ENCODE measurements at places on chromosomes 7 and 10.

DNA sequence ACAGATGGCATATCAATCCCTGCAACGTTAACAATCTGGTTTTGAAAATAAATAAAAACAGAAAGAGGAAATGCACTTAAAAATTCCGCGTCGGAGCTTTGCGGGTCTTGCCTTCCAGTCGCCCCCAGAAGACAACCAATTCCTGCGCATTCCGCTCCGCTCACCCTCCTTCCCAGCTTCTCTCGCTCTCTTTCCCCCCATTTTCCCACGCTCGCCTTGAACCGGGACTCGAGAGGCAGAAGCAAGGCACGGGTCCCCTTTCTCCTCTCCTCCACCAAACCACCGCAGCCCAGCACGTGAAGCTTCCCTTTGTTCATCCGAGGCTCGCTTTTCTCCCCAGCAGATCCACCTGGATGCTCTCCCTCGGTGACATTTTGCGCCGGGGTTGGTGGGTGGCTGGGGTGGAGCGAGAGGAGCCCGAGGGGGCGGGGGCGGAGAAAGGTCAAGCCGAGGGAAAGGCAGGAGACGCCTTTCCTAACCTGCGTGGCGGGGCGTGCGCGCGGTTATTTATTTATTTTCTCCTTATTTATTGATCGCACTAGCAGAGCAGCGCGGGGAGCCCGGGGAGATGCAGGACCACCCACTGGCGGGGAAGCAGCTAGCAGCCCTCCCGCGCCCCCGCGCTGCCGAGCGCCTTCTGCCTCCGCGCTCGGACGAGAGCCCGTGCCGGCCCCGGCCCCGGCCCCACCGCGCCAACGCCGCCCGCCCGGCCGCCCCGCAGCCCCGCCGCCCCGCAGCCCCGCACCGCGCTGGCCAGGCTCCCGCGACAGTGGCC, at the start of gene KCND2:
TSS of gene KCND2 (plus strand) at position 475 of the 775 bp plus-strand sequence.
- no peak for DNase-seq

DNA sequence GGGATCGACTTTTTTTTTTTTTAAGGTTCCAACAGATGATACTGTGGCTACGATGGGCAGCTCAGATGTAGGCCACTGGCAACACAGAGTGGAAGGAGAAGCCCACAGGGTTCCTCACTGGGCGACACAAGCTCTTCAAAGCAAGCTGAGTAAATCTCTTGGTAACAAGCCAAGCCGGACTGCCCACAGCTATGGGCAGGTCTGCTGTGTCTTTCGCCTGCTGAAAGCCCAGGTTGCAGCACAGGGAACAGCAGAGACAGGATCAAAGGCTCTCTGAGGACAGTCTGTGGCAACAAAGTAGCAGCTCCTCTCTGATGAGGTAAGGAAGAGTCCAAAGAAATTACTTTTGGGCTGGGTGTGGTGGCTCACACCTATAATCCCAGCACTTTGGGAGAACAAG, 83.6 kb downstream of the KCNMA1 start:
- no peak for DNase-seq

DNA sequence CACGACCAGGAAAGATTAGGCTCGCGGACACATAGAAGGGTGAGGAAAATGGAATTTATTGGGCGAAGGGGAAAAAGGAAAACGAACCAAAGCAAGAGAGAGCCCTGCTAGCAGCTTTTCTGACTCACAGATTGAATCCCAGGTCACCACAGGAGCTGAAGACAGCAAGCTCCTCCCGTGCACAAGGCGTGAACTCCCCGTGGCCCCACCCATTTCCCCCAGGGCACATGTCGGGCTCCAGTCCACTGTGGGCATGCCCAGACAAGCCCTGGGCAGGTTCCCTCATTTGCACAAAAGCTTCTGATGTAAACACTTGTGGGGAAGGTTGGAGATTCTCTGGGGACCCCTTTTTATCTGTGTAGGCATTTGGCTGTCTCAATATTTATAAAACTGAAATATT, 582.4 kb downstream of the SUGCT start:
- no peak for DNase-seq

- no peak for DNase-seq
Measured at GRCh38 chr7:706721-707120, 19.8 kb upstream of the DNAAF5 start.

DNA sequence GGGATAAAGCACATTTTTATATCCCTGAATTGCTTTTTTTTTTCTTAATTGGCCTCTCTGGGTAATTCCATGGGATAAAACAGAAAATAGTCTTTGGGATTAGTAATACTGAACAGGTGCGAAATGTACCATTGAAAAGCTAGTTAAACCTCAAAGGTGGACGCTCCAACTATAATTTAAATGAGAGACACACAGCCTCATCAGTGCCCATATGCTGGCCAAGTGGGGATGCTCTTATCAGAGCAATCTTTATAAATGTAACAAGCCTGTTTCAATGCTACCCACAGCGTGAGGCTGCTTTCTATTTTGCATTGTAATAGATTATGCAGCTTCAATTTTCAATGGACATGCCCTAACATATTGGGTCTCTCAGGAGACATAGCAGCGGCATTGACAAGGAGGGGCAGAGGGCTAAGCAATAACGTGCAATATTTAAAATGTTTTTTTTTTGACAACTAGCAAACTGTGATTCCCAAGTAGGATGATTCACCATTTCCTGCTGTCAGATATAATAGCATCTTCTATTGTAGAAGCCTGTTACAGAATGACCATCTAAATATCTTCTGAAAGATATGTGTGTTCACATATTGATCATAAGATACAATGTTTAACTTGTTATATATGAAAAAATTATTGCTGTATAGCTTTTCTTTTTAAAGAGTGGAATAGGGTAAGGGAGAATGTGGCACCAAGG, 91.3 kb upstream of the BET1 start:
- no peak for DNase-seq

DNA sequence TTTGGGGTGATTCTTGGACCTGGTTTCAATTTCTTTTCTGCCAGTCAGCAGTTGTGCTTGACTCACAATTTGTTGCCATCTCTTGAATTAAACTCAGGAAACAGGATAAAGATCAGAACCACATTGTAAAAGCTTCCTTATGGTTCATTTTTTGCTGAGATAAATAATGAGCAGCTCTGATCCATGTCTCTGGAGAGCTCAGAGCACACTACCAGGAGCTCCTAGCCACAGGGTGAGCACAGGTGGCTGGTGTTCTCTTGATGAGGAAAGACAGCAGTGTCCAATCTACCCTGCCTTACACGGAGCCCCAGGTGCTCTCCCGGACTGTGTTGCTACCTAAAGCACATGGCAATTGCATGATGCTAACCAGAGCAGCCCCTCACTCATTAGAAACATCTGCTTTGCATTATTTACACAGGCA, 17.2 kb upstream of the FAM170B start:
- no peak for DNase-seq

DNA sequence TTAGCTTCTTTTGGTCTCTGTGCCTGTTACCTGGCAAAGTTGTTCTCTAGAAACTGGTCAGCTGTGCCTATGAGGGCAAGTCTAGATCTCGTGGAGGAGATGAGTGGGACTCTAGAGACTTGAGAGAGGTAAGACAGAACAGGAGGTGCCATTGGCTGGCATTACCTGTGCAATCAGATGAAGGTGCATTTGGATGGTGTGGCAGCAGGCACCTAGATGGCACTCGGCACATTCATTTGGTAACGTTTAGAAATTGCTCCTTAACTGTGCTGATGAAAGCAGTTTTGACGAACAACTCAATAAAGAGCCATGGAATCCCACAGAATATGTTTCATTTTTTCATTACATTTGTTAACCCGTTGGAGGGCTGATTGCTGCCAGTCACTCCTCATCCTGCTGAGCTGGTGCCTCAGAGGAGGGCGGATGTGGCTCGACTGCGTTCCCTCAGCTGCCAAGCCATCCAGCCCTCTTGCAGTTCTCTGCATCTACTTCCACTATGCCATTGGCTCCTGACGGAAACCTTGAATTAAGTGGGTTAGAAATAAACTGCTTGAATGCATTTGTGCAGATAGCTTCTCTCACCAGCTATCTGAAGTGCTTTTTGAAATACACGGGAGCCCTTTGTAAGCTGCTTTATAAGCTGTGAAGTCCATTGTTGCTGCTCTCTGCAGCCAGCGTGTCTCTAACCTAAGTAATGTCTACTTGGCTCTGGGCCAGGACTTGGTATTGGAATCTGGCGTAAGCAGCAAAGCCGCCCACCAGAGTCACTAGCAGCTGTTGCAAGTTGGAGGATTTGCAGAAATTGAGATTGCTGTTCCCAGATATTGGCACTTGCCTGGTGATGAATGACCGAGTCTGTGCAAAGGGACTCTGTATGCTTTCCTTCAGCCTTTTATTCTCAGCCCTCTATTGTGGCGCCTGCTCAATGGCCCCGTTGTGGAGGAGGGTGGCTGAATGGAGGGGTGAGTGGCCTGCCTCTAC, 87.4 kb downstream of the LRRC4 start:
- no peak for DNase-seq

DNA sequence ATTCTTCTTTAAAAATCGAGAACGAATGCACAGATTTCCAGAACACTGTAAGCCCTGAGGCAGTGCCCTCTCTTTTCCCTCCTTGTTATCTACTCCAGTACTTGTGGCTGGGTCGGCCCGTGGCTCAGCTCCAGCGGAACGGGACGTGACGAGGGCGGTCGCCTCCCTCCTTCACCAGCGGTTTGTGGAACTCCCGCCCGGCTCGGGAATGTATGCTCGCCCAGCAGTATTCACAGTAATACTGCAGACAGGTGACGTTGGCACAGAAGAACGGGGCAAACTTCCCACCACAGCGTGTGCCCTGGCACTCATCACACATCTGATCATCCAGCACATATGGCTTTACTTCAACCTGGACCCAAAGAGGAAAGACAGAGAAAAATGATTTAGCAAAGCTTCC, 128.5 kb downstream of the BTAF1 start:
- DNase-seq = no peak

GRCh38 chr7:25642849-25643248, 414.6 kb upstream of the NPVF start:
- DNase-seq = no peak

GRCh38 chr10:87541114-87541513, 36.4 kb downstream of the MINPP1 start:
- no peak for DNase-seq

DNA sequence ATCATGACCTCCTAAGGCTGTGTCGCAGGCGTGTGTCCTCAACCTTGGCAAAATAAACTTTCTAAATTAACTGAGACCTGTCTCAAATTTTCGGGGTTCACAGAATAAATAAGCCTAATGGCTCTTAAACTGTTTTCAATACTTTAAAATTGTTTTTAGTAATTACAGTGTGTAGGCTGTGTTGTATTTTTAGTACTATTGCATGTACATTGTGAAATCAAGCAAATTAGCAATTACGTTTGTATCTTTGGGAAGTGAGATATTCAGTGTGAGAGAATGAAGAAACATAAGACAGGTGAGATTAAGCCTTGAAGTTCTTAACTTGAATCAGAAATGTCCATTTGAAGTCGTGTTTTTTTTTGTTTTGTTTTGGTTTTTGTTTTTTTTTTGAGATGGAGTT, 4.8 kb upstream of the AKR1B10 start:
- DNase-seq = no peak

DNA sequence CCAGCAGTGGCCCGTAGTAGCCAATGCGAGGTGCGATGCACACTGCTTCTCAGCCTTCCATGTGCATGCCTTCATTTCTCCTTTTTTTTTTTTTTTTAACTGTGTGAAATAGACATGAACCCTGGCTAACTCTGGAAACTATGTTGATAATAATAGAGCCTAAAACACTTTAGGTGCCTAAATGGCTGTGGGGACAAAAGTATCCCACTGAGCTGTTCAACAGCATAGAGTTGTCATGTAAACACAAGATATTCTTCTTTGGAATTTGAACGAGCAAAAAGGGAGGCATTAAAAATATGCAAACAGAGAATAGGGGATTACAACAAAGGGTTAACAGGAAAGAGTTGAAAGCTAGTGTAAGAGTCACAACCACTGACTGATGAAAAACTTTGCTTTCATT, 162.1 kb upstream of the NOBOX start:
- no peak for DNase-seq

- no peak for DNase-seq
Measured at GRCh38 chr7:47354071-47354470, 227.8 kb downstream of the TNS3 start.

GRCh38 chr7:126443951-126444350, 808.8 kb downstream of the GRM8 start:
- DNase-seq = no peak

- no peak for DNase-seq
Measured at GRCh38 chr7:93757426-93757825, 133.1 kb downstream of the TFPI2 start.

DNA sequence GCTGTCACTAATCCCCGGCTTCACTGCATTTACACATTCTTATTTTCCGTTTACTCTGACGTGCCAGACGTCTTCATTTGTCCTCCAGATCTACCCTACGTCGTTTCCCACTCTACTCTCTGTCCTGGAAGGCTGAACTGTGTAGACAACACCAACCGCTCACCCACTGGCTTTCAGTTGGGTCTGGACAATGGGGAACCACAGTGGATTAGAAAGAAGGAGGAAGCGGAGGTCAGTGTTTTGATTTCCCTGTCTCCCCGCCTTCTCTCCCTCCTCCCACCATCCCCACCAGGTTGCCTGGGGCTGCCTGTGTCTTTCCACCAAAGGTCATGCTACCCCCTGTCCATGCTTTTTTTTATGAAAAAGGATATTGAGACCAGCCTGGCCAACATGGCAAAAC, 14.0 kb upstream of the CTBP2 start:
- DNase-seq = no peak

GRCh38 chr7:135328053-135328452, 94.4 kb downstream of the STRA8 start:
- DNase-seq = no peak

DNA sequence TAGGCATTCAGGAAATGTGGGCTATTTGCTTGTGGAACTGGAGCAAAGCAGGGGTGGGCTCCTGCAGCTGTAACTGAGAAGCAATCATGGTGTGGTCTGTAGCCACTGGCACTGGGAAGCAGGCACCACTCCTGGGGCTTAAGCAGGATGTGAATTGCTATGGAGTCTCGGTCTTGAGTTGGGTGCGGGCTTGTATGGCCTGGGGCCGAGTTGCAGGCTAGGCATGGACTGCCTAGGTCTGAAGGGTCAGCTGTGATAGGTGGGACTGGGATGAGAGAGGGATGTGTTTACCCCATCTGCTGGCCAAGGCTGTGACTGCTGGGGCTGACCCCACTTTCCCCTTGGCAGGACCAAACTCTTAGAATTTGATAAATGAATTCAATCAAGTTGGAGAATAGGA, 43.0 kb downstream of the ADCY1 start:
- DNase-seq = no peak

DNA sequence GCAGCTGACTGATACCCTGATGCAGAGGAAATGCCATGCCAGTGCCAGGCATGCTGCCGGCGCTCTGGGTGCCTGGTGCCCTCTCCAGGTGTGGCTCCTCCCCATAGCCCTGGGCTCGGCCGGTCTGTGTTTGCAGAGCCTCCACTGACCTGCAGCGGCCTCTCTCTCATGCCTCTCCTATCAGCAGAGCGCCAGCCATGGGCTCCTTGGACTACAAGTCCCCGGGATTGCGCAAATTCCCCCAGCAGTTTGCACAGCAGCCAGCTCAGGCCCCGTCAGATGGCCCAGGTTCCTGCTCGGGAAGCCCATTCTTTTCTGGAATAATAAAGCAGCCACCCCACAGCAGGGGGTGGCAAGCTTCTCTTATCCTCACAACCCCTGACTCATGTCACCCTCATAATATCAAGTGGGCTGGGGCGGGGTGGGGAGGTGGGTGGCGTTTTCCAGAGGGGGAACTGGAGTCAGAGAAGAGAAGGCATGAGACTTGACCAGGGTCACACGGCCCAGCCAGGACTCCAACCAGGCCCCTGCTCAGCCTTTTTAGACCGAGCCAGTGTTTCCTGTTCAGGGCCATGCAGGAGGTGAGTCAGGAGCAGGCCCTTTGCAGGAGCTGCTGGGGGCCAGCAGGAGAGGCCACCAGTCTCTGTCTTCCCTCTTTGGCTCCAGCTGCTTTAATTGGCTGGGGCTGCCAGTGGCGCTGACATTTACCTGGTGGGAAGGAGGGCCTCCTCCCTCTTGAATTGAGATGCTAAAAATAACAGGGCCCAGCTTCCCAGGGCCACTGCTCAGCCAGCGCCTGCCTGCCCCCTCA, 58.6 kb downstream of the ZMIZ1 start:
- no peak for DNase-seq
